ENCODE measurements at places on chromosomes 5 and 9. TPM values are rescaled to one million over a fixed set of nuclear protein-coding genes. Genes with fewer than 3 reads are reported as not detected.

GRCh38 chr5:138748630-138749081, 4.6 kb upstream of the CTNNA1 start:
- DNase-seq = no peak

The ACTBL2 gene
- 4.8 TPM for total RNA-seq

GRCh38 chr9:134046894-134047681, 20.7 kb downstream of the BRD3 start:
- no peak for DNase-seq

DNA sequence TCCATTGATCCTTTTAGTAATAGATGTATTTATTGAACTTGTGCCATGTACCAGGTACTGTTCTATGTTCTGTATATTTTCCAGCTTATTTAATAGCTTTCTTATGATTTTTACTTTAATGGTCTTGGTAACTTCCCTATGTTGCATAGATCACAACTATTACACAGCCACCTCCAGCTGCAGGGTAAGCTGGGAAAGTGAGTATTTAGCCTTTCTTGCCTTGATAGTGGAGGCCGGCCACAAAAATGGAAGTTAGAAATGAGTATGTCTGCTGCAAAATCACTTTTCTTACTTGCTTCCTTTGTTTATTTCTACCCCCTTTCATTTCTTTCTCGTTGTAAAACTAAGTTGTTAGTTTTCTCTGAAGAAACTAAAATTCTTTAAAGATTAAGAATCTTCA, 43.1 kb upstream of the ANKDD1B start:
- DNase-seq = no peak

DNA sequence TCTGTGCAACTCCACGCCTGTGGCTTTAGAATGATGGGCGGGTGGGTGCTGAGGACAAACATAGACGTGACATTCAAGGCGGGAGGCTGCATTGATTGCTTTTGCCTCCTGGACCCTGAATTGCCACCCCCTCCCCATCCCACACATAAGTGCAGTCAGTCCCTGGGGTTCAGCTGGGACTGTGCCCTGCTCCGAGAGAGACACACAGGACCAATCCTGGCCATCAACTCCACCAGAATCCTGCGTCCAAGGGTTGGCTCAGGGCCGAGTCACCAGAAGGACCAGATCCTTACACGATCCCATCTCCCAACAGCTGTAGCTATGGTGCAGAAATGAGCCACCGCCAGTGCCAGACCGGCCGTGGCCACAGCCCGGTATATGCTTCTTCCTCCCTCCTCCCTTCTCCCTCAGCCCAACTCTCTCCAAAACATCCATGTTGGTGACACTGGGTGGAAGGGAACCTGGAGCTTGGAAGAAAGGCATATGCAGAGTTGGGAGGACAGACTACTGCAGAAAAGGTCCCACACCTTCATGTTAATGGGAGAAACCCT, 27.4 kb downstream of the IRX2 start:
- DNase-seq = no peak

The MARCOL gene
- not detected for total RNA-seq

The SLC6A3 gene
- total RNA-seq = not detected

The PCDHB6 gene
- 2.2 TPM for total RNA-seq

The PCDH12 gene
- 0.44 TPM for total RNA-seq

DNA sequence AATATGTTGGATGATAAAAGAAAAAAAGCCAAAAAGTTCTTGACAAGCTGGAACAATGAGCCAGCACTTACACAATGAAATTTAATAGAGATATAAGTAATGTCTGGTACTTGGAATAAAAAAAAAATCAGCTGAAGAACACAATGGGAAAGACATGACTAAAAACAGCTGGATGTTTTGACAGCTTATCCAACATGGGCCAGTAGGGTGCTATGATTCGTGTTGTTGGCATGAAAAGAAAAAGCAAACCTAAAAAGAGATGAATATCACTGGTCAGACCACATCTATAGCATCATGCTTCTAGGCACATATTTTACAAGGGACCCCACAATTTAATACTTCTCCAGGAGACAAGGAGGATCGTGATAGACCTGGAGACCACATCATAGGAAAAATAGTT, 175.3 kb downstream of the ARL15 start:
- no peak for DNase-seq

The TMC1 gene
- total RNA-seq = not detected

- DNase-seq = no peak
These were observed 88.6 kb upstream of the CDKN2B start for GRCh38 chr9:22097707-22098106.

The SLCO6A1 gene
- total RNA-seq = not detected

- no peak for DNase-seq
These were observed 25.5 kb downstream of the AGTPBP1 start for GRCh38 chr9:85716031-85716877.

The NPDC1 gene
- 60.3 TPM for total RNA-seq

DNA sequence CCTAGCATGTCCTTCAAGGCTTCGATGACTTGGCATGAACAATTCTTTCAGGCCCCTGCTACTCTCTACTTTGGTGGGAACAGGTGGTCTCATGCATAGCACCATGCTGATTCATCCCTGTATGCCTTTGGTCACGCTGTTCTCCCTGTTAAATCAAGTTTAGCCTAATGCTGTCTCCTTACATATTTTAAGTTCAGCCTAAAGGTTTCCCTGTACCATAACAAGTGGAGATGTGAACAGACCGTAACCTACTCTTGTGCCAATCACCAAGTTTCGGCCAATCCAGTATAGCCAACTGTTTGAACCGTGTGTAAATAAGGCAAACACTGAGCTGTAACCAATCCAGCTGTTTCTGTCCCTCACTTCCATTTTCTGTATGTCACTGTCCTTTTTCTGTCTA, 8.0 kb downstream of the GAS1 start:
- no peak for DNase-seq

All from suprapubic skin (tissue), 4 donors.